Sigmoid colon (tissue), 7 donors: ENCODE measurements at places on chromosomes 11 and 22.

DNA sequence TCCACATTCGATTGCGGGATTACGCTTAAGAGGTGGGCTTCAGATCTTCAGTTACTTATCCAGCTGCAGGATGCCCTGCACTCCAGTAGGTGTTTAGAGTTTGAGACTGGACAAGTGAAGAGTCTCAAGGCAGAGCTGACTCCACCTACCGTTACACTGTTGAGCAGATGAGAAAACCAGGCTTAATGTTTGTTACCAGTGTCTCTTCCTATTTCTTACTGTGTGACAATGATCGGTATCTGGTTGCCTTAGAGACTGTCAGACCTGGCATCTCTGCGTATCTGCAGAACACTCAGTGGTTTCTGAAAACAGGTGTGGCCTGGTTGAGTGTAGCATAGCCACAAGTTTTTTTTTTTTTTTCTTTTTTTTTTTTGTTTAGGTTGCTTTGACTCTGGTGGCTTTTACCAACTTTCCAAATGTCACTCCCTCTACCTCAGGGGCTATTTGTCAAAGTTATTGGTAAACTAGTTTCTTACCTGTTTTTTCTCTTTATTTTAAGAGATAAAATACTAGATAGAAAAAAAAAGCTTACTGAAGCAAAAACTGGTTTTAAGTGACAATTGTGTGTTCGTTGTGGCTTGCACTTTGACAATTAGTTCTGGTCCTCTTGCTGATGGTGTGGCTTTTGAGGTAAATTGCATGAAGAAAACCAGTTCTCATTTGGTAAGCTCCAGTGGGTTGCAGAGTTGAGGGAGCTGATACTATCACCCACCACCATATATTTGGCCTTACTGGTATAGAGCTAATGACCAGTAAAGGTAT, 284.8 kb downstream of the ETS1 start:
- DNase-seq = no peak

DNA sequence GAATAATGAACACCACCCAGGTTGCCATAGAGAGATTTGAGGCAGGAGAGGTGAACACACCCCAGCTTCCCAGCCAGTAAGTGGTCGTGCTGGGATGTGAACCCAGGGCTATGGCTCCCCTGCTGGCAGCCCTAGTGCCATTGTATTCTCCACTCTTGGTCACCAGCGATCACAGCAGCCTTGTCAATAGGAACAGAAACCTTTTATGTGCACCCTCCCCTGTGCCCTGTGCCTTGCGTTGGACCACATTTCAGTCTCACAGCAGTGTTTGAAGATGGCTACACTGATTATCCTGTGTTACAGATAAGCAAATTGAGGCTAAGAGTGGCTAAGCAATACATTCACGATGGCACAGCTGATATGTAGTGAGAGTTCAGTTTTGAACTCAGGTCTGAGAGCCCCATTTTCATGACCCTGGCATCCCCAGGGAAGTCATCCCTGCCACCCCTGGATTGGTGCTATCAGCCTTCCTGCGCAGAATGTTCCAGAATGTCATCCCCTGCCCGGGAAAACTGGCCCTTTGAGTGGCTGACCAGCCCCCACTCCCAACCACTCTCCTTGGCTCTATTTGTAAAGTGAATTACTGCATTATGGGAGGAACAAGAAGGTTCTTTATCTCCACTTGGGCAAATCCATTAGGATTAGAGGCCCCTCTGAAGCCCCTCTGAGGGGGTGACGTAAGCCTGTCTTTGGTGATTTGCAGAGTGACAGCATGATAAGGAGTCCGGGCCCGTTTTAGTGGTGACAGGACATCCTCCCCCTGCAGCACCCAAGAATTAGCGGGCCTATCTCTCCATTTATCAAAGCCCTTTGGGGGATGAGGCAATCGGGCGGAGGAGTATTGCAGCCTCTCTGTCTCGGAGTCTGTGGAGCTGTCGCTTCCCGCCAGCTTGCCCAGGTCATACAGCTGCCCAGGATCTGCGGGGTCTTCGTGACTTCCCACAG, 30.9 kb downstream of the SMIM38 start:
- no peak for DNase-seq

GRCh38 chr11:78419327-78419726, 1.7 kb upstream of the GAB2 start:
- DNase-seq = peak; percentile 86

DNA sequence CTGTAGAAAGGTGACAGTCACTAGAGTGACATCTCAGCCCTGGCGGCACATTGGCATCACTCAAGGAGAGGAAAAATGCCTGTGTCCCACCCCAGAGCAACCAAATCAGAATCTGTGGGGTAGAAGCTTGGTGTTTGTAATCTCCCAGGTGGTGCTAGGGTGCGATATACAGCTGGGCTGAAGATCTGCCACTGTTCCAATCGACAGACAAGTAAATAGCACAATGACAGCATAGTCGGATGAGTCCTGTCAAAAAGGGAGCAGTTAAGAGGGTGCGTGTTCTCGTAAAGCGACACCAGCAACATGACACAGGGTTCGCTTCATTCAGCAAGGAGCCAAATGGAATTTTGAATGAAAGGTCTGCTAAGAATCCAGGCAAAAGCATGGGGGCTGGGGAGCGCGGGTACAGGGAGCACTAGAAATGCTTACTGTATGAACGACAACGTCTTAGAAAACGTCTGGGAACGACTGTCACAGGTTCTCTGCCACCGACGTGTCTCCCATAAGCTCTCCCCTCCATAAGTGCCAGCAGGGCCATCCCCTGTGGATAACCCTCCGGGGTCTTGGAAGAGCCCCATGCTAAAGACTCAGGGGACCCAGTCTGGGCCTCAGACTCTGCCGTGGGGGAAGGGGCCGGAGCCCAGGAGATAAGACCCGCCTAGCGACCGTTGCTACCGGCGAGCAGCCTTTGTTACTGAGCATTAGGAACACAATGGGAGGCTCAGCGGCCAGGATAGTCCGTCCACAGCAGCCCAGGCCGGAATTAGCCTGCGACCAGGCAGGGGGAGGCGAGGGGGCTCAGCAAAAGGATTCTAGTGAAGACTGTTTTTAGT, 20.8 kb downstream of the ADA2 start:
- DNase-seq = no peak

DNA sequence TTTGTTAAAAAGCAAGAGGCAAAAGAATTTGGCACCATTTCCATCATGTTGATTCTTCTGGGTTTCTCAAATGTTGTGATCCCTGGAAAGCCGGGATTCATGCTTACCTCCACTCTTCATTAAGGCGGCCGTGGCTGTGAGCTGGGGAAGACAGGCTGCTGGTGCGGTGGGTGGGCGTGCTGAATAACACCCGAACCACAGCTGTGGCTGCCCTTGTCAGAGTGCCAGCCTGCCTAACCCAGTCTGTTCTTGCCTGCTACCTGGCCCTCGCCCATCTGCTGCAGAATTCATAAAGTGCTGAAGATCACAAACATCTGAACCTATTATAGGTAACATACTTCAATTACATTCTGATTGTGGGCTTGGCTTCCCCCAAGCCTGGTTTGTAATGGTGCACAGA, 95.8 kb upstream of the RCN1 start:
- DNase-seq = no peak

- no peak for DNase-seq
Measured at GRCh38 chr22:37231406-37232139, 12.5 kb downstream of the RAC2 start.

DNA sequence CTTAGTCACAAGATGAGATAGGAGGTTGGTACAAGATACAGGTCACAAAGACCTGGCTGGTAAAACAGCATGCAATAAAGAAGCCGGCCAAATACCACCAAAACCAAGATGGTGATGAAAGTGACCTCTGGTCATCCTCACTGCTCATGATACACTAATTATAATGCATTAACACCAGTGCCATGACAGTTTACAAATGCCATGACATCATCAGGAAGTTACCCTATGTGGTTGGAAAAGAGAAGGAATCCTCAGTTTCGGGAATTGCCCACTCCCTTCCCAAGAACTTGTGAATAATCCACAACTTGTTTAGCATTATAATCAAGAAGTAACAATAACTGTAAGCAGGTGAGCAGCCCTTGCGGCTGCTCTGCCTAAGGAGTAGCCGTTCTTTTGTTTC, 408.5 kb upstream of the RAG2 start:
- no peak for DNase-seq
